ENCODE measurements at places on chromosomes 5 and 9.

DNA sequence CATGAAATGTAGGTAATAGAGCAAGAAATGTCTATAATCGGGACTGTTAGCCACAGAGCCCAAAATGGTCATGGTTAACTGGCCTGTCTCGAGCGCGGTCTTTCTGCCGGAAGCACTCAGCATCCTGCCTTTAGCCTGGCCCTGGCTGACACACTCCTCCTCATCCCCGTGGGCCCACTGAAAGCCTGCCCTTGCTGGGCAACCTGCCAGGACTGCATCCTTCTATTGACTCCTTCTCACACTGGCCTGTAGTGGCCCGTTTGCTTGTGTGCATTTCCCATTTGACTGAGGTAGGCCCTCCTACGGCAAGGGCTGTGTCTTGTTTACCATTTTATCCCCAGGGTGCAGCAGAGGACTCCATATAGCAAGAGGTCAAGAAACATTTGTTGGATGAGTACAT lies 215.7 kb downstream of the ATPSCKMT start:
- DNase-seq, result no peak

DNA sequence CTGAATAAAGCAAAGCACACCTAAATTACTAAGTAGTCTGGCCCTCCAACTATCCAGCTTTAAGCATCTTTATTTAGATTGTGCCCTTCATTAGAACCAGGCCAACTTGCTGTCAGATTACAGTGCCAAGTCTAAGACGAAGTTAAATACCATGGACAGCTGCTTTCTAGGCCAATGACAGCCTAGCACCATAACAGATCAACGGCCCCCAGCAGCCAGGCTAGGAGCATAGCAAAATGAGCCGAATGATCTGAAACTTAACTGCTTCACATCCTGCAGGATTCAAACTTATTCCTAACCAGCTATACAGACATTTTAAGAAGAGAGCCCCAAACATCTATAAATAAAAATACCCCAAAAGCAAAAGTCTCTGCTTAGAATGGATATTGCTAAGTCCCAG lies 6.8 kb downstream of the SLC24A2 start:
- no peak for DNase-seq

- DNase-seq, result no peak
Observed at GRCh38 chr5:83925955-83926337, 205.3 kb upstream of the HAPLN1 start.

- no peak for DNase-seq
Observed at GRCh38 chr5:126369995-126370731, 53.0 kb upstream of the GRAMD2B start.

- no peak for DNase-seq
Observed at GRCh38 chr5:172973931-172974330, 9.6 kb upstream of the ATP6V0E1 start.

GRCh38 chr5:130168211-130168610 lies 263.9 kb downstream of the CHSY3 start:
- no peak for DNase-seq

DNA sequence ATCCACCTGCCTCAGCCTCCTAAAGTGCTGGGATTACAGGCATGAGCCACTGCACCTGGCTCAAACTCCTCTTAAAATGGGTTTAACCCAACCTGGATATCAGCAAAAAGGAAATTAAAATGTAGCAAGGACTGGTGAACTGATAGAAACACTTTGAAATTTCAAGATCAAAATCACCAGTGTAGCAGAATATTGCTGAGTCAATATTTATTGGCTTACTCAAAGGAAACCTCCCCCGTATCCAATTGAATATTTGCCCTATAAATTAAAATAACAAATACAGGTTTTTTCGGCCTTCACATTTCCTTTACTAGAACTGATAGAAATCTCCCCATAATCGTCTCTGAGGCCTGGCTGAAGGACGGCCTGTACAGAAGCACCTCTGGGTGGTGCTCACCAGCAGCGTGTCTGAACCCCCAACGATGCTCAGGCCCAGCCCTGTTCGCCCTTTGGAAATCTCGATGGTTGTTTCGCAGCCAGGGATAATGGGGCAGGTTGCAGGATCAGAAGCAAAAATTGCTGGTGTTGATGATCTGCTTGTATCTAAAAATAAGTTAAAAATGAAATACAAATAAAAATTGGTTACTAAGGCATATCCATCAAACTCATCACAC lies 156.6 kb downstream of the MPDZ start:
- DNase-seq, result no peak

- DNase-seq, result no peak
Observed at GRCh38 chr5:5716665-5717064, 294.2 kb downstream of the ICE1 start.

DNA sequence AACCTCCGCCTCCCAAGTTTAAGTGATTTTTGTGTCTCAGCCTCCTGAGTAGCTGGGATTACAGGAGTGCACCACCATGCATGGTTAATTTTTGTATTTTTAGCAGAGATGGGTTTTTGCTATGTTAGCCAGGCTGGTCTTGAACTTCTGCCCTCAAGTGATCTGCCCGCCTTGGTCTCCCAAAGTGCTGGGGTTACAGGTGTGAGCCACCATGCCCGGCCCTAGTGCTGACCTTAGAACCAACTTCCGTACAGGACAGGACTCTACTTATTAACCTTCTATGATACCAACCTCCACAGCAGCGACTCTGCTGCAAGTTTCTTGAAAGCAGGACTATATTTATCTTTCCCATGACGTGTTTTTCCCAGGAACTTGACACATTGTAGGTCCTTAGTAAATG lies 176.9 kb downstream of the RGS3 start:
- no peak for DNase-seq

GRCh38 chr5:61275841-61276240 lies 56.2 kb upstream of the ZSWIM6 start:
- DNase-seq, result no peak

DNA sequence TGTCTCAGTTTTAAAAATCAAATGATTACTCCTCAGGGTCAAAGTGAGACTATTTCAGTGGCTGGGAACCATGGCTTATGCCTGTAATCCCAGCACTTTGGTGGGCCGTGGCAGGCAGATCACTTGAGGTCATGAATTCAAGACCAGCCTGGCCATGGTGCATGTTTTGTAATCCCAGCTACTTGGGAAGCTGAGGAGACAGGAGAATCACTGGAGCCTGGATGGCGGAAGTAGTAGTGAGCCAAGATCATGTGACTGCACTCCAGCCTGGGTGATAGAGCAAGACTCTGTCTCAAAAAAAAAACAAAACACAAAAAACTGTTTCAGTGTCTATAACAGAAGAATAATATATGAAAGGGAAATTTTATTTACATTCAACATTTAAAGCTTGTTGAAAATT lies 182.9 kb downstream of the ARHGEF28 start:
- no peak for DNase-seq

DNA sequence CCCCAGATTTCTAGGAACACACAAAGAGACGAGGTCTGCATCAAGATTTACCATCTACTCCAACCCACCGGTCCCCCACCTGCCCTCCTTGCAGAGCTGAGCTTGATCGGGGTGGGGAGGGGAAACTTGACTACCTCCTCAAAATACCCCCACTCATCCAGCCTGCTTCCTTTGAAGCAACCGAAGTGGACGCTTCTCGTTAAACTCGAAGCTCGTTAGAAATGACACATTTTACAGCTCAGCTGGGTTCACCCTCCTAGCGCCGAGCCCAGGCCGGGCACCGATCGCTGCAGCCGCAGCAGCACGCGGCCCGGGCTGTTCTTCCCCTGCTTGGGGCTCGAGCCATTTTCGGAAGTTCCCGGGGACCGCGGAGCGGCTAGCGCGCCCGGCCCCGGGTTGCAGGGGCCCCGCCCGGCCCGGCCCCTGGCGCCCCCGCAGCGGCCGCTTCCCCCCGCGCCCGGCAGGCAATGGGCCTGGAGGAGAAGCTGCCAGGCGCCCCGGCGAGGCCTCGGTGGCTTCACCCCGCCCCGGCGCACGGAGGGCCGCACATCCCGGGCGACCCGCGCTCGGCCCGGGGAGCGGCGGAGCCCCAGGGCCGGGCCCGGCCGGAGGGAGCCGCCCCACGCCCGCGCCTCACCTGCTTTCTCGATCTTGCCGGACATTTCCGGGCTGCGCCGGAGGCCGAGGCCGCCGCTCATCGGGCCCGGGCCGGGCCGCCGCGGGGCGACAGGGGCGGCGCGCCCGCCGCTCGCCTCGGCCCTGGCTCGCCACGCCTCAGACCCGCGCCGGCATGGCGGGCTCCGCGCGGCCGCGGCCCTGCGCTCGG lies 530 bp downstream of the RAPGEF1 start:
- no peak for DNase-seq

- no peak for DNase-seq
Observed at GRCh38 chr9:123912167-123912897, 17.6 kb downstream of the DENND1A start.

- no peak for DNase-seq
Observed at GRCh38 chr5:169657127-169657526, 20.1 kb downstream of the DOCK2 start.

DNA sequence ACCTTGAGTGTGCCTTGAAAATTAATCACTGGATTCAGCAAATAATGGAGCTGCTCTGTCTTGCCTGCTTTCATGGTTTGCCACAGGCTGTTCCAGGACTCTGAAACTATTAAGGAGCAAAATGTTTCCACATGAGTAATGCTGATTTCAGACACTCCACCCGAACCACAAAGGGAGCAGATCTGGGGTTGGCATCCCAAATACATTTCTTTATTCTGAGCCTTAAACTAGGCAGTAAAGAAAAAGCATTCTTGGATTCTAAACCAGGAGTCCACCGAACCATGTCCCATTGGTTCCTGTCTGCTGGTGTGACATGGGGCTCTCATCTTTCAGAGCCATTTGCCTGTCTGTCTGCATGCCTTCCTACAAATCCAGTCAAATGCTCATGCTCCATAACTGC lies 10.1 kb upstream of the C1QTNF3 start:
- no peak for DNase-seq

DNA sequence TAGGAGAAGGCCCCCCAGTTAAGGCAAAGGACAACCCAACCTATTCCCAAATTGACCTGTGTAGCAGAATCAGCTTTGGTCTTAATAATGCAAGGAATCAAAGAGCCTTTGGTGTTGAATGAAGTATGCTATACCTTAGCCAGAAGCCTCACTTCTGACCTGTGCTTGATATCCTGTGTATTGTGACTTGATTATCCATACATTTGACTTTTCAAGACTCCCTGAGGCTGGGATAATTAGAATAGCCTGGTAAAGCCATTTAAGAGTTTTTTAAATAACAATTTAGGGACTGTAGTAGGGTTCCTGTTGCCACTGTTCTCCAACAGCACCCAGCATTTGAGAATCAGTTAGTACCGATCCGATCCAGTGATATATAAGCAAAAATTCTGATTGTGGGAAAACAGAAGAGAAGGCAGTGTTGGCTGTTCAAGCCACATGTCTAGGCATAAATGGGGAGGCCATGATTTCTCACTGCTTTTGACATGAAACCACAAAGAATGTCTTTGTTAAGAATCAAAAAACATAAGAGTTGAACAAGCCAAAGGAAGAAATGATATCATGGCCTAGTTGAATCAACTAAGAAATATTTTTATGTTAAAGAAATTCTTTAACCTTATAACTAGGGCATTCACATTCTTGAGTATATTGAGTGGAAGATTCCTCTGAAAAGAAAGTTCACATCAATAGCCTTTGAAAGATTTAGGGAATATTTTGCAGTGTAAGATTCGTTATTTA lies 98.9 kb downstream of the F2RL2 start:
- DNase-seq, result no peak

DNA sequence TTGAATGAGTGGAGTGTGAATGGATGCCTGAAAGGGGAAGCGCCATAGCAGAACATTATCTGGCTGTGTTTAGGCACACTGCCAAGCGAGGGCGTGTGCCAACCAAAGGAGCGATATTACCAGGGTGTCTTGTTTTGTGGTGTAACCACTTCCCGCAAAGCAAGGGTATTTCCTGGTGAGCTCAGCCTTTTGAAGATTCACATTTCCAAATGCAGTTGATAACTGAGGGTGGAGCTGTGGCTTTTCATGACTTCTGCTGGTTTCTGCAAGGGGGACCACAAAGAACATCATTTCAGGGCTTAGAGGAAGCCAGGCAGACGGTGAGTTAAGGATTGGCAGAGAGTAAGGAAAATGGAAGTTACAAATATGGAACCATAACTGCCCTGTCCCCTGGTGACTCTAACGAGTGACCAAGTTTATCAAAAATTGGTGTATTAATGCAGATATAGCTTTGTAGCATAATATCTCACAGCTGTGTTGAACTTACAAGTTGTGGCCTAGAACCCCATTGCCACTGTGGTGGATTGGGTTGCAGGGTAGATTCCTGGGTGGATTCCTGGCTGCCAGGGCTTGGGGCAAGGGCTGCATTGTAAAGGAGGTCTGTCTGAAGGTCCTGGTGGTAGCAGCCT lies 71.4 kb downstream of the RALGPS1 start:
- peak; percentile 68 for DNase-seq

DNA sequence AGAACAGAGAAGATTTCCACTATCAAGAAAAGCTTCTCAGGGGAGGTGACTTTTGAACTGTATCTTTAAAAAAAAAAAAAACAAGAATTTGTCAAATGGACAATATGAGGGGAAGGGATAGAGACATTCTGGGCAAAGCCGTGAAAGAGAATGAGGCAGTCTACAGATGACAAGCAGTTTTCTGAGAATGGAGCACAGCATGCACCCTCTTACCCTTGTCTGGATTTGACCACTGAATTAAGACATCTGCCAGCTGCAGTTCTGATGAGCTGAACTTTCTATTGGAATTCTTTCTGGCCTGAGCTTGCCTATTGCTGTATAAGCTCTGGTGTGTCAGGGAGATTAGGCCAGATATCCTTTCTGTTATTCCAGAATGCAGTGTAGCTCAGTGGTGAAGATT lies 10.3 kb upstream of the RANBP3L start:
- DNase-seq, result no peak

- DNase-seq, result no peak
Observed at GRCh38 chr5:133242221-133242835, 190.5 kb downstream of the HSPA4 start.

GRCh38 chr5:127987354-127988145 lies 96.0 kb upstream of the SLC12A2 start:
- DNase-seq, result no peak

DNA sequence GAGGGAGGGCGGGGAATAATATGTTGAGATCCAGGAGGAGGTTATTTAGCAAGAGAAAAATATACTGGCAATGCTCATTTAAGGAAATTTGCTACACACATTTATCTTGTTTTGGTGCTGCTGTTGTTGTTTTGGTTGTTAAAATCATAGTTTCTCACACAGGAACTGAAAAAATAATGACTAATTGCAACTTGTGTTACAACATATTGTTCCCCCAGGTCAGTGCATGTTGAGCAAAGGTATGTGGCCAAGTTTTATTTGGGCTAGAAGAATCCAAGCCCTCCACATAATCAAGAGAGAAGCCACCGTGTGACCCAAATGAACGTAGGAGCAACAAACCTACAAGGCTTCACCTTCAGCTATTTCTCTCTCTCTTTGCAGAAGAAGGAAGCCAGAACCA lies 220.3 kb upstream of the DAPK1 start:
- DNase-seq, result no peak

Data from stimulated activated CD4-positive, alpha-beta T cell treated with anti-CD3 and anti-CD28 coated beads, Interleukin-1b, Interleukin-23, amount 100 ng/mL, for 1 hour (primary cell).